NCI-H446 treated with DMSO at 0.1 percent for 48 hours (cell line): ENCODE measurements at places on chromosomes 6 and 20.

DNA sequence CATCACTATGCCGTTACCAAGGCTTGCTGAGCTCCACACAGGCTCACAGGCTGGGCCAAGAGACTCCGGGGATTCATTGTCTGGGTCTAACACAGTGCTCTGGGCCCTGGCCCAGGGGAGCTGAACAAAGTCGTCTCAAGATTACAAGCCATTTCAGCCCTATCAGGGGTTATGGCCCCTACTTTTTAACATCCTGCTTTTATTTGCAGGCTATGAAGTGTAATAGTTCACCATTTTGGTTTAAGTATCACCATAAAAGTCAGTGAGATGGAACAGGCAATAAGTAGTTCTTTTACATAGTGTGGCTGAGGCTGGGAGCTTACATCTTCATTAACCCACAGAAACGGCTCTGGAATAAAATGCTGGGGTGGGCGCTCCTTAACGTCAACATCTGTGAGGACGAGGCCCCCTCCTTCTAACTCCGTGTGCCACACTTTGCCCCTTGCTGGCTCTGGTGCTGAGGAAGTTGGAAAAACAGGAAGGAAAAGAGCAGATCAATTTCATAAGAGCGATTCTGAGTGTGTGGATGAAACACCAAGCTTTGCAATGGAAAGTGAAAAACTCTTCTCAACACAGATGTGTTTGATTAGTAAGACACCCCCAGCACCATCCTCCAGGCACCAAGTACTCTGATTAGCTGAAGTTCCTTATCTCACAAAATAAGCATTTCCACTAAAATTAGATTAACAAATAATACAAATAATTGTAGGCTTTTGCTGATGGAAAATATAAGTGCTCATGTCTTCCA lies 447.3 kb downstream of the MAFB start:
- DNase-seq = no peak

GRCh38 chr6:166633732-166634535 lies 6.9 kb upstream of the RPS6KA2 start:
- DNase-seq = no peak

- DNase-seq = no peak
Measured at GRCh38 chr6:89749918-89750317, 69.7 kb downstream of the MDN1 start.

GRCh38 chr20:50230871-50231560 lies 40.4 kb downstream of the CEBPB start:
- DNase-seq = no peak

DNA sequence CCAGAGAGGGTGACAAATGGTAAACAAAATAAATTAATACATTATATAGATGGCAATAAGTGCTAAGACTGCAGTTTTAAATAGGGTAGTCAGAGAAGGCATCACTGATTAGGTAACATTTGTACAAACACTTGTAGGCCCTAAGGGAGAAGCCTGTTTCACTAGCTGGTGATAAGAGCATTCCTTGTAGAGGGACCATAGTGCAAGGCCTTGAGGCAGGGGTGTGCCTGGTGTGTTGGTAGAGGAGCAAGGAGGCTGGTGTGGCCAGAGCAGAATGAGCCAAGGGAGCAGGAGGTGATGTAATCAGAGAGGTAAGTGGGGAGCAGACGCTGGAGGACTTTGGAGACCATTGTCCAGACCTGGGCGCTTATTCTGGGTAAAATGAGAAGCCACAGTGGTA lies 70.7 kb downstream of the ANKRD6 start:
- DNase-seq = no peak

GRCh38 chr6:56713254-56713672 lies 70.6 kb upstream of the DST start:
- no peak for DNase-seq
